ENCODE measurements at places on chromosomes 11 and 22. TPM values are rescaled to one million over a fixed set of nuclear protein-coding genes. Genes with fewer than 3 reads are reported as not detected.

GRCh38 chr22:37454857-37455686 is 27.8 kb upstream of the ELFN2 start:
- no peak for DNase-seq

DNA sequence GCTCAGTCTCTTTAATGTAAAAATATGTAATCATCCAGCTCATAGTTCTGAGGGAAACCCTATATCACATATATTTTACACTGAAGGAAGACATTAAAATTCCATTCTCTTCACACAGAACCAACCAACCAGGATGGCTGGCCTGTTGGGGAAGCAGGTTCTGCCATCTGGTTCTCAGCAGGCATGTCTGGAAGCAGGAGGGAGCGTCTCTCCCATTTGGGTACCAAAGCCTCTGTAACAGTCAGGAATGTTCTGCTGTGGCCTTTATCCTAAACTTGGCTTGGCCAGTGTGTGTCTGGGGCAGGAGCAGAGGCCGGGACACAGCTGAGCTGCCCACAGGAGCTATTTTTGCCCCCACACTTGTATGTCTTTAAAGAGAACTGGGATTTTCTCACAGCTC is 29.2 kb downstream of the SGSM3 start:
- no peak for DNase-seq

SNX15 gene
- 22.5 TPM for total RNA-seq

- peak; percentile 75 for DNase-seq
These were observed 38.8 kb downstream of the NUMA1 start for GRCh38 chr11:72041364-72042063.

PANX3 gene
- 0.43 TPM for total RNA-seq

GRCh38 chr11:73743045-73743444 is 17.8 kb downstream of the RAB6A start:
- no peak for DNase-seq

NXPE4 gene
- total RNA-seq = not detected

DNA sequence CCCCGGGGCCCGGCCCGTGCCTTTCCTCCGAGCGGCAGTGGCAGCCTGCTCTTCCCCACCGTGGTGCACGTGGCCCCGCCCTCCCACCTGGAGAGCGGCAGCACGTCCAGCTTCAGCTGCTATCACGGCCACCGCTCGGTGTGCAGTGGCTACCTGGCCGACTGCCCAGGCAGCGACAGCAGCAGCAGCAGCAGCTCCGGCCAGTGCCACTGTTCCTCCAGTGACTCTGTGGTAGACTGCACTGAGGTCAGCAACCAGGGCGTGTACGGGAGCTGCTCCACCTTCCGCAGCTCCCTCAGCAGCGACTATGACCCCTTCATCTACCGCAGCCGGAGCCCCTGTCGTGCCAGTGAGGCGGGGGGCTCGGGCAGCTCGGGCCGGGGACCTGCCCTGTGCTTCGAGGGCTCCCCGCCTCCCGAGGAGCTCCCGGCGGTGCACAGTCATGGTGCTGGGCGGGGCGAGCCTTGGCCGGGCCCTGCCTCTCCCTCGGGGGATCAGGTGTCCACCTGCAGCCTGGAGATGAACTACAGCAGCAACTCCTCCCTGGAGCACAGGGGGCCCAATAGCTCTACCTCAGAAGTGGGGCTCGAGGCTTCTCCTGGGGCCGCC is 11.9 kb downstream of the C22orf31 start:
- DNase-seq = no peak

DEPDC5 gene
- total RNA-seq = 57.8 TPM

- DNase-seq = no peak
These were observed 20.1 kb upstream of the KDM2A start for GRCh38 chr11:67098799-67099429.

GRCh38 chr11:7892059-7892699 is 38.9 kb downstream of the OR10A6 start:
- DNase-seq = no peak

GRCh38 chr22:19638282-19639015 is 75.9 kb upstream of the SEPTIN5 start:
- DNase-seq = no peak
